Epithelial cell of proximal tubule (primary cell): ENCODE measurements at places on chromosomes 11 and 22. TPM values are rescaled to one million over a fixed set of nuclear protein-coding genes. Genes with fewer than 3 reads are reported as not detected.

GRCh38 chr11:2940147-2940920 is 11.1 kb upstream of the PHLDA2 start:
- no peak for DNase-seq

GRCh38 chr11:60240662-60241061 is 2.3 kb downstream of the MS4A4E start:
- no peak for DNase-seq

GRCh38 chr22:46290121-46290842 is 6.4 kb upstream of the GTSE1 start:
- DNase-seq: no peak

Gene DBX1
- total RNA-seq: not detected in 2 replicates
